Activated CD8-positive, alpha-beta memory T cell treated with anti-CD3 and anti-CD28 coated beads for 4 hours (primary cell): ENCODE measurements at places on chromosomes 4 and X.

- no peak for DNase-seq
Observed at GRCh38 chr4:6225469-6225868, 25.1 kb upstream of the JAKMIP1 start.

DNA sequence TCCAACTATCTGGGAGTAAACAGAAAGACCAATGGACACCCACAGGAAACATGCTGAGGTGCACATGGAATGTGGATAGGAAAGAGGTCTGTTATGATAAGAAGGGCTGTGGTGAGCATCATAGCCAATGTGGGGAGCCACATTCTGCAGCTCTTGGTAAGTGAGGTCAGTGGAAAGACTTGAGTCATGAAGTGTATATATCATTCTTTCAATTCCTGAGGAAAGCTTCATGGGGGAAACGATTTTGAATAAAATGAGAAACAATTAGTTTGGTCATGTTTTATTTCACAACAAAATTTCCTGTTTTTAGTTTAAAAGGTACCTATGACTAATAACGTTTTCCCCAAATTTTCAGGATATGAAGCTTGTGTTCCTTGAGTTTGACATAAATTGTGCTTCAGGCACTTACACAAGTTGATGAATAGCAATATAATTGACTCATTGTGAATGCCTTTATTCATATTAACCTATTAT is 41.4 kb upstream of the RASSF6 start:
- DNase-seq = no peak

DNA sequence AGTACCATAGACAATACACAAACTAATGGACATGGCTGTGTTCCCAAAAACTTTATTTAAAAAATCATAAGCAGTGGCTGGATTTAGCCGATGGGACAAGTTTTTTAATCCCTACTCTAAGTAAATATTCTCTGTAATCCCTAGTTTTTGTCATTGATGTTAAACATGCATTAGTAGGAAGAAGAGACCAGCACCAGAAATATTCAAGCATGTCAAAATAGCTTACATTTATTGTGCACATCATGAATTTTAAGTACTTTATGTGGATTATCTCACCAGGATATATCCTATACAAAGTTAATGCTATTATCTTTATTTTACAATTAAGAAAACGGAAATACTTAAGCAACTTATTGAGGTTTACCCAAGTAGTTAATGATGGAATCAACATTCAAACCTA is 46.0 kb downstream of the HSPA4L start:
- DNase-seq = no peak

DNA sequence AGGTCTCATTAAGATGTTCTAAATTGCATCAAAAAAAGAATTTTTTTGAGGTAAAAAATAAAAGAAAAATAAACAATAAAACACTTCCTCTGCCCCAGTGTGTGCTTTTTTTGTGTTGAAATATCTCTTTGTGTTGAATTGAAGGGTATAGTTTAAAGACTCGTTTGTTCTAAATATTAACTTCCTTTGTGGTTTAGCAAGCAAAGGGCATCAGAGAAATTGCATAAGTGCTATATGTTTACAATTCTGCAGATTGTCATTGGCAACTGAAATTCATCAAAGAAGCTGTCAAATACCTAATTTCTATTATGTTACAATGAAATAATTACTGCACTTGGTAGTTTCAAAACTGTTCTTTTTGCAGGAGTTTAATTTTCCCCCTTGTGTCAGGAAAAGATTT is 260.5 kb downstream of the DKK2 start:
- no peak for DNase-seq

GRCh38 chrX:53435997-53436396 is 1.8 kb upstream of the HSD17B10 start:
- peak; percentile 31 for DNase-seq

DNA sequence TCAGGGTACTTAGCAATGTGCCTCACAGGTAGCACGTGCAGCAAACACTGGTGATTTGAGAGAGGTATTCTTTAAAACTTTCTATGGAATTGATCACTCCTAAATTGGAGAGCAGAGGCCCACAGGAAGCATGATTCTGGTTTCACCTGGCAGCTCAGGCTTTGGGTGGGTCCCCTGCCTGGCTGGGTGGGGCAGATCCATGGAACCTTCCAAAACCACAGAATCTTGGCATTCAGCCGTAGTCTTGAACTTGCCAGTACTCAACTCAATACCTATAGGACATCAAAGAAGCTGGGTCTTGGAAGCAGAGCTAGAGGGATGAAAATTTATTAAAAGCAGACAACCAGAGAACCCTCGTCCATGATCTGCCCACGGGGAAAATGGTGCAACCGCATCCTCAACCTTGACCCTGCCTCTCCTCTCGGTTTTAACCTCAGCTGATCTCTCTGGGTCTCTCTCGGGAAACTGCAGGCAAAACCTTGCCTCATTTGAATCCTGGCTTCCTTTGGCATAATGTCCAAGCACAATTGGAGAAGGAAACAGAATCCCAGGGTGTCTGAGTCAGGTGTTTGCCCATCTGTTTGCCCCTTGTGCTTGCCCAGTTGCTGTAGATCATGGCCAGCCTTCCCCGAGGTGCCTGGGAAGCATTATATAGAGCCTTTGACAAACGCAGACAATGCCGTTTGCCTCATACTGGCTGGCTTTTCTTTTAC is 22.9 kb downstream of the OTOP1 start:
- DNase-seq = no peak

GRCh38 chr4:30957706-30958105 is 237.5 kb downstream of the PCDH7 start:
- DNase-seq = no peak

DNA sequence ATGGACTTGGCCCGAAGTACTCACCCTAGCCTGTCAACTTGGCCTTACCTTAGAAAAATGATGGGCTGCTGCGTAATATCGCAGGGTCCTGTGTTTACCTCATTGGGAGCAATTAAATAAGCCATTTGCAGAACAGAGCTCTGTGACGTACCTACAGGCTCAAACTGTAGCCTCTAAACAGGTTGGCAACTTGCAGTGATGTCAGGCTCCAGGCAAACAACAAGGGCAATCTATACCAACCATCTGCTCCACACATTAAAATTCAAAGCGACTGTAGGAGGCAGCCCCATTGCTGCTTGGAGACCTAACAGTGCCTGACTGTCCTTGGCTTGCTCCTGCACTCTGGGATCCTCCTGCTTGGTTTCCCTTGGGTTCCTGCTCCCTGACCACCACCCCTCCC is 17.2 kb downstream of the VGLL1 start:
- DNase-seq = no peak

DNA sequence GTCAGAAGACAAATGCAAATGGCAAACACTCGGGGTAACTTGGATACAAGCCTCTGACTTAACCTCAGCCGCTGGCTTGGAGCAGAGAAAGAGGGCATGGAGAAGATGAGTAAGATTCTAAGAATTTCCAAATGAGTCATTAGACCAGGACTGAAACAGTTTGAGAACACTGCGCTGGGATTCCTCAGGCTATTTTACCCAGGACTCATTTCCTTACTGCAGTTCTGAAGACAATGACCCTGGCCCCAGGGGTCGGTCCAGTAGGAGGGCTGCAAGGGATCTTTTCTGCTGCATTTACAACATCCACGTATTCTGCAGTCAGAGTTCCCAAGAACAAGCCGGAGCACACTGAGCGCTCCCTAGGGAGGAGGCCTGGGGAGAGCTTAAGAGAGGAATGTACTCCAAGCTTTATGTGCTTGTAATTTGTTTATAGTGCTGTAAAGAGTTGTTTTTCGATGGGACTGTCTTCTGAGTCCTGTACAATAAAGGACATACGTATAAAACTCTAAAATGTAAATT is 27.3 kb upstream of the SORBS2 start:
- no peak for DNase-seq

DNA sequence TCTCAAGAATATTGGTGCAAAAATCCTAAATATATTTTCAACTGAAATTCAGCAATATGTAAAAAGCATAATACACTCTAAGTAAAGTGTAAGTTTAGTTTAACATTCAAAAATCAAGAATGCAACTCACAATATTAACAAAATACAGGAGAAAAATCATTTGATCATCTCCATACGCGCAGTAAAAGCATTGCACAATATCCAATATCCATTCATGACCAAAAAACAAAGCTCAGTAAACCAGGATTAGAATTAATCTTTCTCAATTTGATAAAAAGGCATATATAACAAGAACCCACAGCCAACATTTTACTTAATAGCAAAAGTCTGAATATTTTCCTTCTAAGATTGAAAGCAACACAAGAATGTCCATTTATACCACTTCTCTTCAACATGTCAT is 48.3 kb upstream of the C4orf54 start:
- no peak for DNase-seq

GRCh38 chr4:118765399-118765798 is 70.5 kb downstream of the SEC24D start:
- no peak for DNase-seq

DNA sequence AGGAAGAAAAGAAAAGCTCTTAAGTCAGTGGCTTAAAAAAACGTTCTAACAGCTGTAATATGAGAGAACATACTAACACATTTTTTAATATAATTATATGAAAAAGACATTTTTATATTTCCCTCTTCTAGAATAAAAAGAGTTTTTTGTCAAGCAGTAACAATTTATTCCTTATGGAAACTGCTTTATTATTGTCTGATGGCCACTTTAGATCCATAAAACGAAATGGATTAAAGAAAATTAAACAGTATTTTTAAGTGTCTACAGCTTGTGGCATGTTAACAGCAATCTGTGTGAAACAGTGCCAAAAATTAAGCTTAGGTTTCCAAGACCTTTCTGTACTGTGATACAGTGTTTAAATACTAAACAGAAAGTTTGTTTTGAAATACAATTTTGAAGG is 55.5 kb upstream of the TENM3 start:
- no peak for DNase-seq

DNA sequence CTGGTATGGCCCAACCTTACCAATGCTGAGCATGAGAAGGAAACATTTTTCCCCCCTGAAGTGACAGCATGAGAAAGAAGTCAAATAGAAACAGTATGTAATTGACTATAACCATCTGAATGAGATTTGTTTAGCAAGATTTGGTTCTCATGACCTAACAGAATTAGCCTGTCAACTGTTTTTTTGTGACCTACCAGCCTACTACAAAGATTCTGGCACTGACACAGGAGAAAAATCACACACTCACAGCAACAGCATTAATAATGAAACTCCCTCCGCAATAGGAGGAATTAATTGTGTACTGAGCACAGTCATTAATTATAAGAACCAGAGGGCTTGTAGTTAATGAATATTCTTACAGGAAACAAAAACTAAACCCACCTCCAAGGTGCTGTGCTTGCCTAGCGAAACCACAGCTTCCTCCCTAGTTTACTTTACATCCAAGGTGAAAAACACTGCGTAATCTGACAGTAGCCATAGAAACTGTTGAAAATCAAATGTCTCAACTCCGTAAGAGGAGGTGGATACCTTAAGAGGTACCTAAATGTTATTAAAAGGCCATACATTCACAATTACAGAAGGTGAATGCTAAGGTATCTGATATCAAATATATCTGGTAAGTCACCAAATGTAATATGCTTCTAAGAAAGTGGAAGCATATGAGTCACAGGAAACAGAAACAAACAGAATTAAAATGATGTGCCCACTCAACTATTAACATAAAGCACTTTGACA is 34.9 kb downstream of the MMRN1 start:
- no peak for DNase-seq

DNA sequence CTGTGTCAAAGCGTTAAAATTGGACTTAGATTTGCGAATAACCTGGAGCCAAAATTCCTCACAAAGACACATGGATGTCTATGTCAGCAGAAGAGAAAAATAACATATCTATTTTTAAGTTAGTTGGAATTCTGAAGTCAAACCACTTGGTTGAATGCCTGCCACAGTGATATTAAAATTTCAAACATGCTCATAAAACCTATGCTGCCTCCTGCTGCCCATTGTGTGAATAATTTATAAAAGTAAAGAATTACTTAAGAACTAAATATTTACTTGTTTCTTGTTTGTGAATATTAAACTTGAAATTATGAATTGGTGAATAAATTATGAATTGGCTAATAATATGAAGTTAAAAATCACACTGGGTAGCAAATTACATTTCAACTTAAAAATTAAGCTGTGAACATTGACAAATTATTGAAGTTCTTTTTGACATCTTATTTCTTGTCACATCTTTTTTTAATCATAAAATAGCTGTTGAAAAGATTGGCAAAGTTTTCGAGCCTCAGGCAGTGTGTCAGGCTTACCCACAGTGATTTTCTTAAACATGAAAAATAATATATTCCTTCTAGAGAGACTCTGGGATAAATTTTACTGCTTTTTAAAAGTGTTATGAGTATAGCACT is 35.4 kb downstream of the FABP2 start:
- no peak for DNase-seq

- DNase-seq = no peak
Observed at GRCh38 chrX:51955200-51955599, 61.8 kb downstream of the MAGED1 start.

GRCh38 chr4:174010547-174010946 is 272.9 kb downstream of the FBXO8 start:
- DNase-seq = no peak

GRCh38 chr4:156635051-156635450 is 336.5 kb downstream of the PDGFC start:
- DNase-seq = no peak

- DNase-seq = no peak
Observed at GRCh38 chrX:136850441-136851175, 29.9 kb downstream of the RBMX start.

DNA sequence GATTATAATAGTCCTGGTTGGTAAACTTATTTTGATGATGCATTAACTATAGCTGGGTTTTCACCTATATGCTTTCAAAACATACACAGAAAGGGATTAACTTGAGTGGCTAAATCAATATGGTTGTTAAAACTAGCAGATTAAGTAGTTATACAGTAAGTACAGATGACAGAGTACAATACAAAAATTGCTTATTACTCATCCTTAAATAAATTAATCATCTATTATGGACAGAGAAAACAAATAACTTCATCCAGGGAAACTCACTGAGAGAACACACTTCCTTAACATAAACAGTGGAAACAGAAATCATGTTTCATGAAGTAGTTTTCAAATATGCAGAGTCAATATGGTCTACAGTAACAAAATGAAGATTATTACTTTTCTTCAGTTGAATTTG is 133.4 kb downstream of the AREG start:
- no peak for DNase-seq

- no peak for DNase-seq
Observed at GRCh38 chr4:51997647-51998046, 22.5 kb downstream of the LRRC66 start.

- no peak for DNase-seq
Observed at GRCh38 chr4:110087070-110087708, 111.2 kb downstream of the ELOVL6 start.

- DNase-seq = no peak
Observed at GRCh38 chr4:184889666-184890335, 64.0 kb upstream of the ACSL1 start.

DNA sequence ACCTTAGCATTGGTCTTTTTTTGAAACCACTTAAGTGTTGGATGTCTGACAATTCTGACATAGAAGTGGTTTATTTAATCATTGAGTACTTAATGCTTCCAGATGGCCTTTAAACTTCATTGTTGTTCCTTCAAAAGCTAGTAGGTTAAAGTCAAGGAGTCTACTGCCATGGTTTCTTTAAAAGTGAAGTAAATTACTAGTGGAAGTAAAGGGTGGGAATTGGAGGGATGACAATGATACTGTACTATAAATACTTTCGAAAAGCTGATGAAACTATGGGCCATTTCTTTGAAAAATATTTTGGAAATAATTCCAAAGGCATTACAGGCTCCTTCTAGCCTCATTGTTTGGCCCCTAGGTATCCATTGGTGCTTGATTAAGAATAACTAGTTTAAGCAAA is 51.9 kb downstream of the ATP10D start:
- DNase-seq = no peak

- no peak for DNase-seq
Observed at GRCh38 chr4:106366026-106366425, 2.6 kb downstream of the GIMD1 start.
